ENCODE measurements at places on chromosomes 2 and 18.

- DNase-seq, result no peak
These were observed 237.3 kb upstream of the THUMPD2 start for GRCh38 chr2:40016151-40016885.

DNA sequence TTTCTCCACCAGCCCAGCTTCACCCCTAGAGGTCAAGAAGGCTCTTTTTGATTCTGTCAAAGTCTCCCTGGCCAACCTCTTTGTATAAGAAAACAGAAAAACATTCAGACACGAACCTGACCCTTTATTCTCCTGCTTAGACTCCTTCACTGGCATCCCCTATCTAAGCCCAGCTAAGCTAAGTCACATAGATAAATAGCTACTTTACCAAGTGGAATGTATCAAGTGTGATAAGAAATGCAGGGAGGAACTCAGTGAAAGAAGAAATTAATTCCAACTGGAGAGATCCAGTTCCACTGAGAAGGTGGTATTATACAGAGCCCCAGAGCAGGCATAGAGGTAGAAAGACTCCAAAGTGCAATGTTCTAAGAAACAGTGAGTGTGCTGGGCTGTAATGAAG lies 489.5 kb downstream of the TNS1 start:
- DNase-seq, result no peak

- DNase-seq, result no peak
These were observed 800.9 kb downstream of the BCL11A start for GRCh38 chr2:59752512-59752911.

GRCh38 chr18:76547296-76547695 lies 52.3 kb upstream of the ZNF516 start:
- no peak for DNase-seq

DNA sequence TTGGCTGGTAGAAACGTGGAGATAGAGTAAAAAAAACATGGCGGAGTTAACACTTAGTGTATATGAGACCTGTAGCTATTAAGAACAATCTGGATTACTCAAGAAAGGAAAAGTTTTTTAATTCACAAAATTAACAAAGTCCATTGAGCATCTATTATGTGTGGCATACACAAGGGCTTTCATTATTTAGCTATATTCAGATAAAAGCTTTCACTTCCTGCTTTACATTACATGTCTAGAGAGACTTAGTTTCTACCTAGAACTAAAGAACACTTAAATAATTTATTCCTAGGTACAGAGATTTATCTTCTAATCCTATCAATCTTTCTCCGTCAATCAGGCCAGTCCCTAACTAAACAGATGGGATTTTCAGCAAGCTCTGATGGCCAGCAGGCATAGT lies 196.0 kb upstream of the SLC39A10 start:
- DNase-seq, result no peak

DNA sequence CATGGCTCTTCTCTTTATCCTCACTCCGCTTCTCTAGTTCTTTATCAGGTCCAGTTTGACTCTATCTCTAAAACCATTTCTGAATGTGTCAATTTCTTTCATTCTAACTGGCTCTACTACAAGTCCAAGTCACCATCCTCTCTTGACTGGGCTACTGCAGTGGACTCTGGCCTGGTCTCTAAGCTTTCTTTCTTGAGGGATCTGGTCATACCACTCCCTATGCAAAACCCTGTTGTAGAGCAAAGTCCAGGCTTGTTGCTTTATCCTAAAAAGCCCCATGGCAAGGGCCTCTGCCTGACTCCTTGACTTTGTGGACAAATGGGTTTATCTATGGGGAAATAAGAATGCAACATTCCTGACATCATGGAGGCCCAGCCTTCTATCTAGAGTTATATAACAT lies 87.1 kb downstream of the BCL2L11 start:
- DNase-seq, result no peak

- no peak for DNase-seq
These were observed 266.7 kb downstream of the AFF3 start for GRCh38 chr2:99875627-99876201.

- DNase-seq, result no peak
These were observed 46.0 kb upstream of the MBP start for GRCh38 chr18:77178559-77178958.

DNA sequence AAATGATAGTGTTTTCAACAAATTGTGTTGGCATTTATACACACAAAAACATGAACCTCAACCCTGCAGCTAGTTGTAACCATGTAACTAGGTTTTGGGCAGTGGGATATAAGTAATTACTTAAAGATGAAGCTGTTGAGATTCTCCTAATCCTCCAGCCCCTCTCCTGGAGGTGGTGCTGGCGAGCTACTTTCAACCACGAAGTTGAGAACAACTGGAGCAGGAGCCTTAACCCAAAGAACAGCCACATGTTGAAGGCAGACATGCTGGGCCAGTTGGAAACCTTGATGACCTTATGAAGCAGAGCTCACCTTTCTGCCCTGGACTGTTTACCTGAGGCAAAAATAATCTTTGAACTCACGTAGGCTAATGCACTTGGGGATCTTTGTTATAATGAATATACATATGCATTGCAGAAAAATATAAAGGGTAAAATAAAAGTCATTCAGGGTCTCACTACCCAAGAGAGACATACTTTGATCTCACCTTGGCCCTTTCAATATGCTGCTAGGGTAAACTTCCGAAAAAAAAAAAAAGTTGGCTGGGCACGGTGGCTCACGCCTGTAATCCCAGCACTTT lies 89.6 kb upstream of the NPAS2 start:
- DNase-seq, result peak; percentile 7

GRCh38 chr2:206392118-206392517 lies 51.2 kb upstream of the ADAM23 start:
- peak; percentile 21 for DNase-seq

- no peak for DNase-seq
These were observed 2.6 kb downstream of the SEC11C start for GRCh38 chr18:59142274-59142673.

GRCh38 chr2:213149949-213150314 lies 1.5 kb downstream of the IKZF2 start:
- no peak for DNase-seq

- no peak for DNase-seq
These were observed 605 bp downstream of the ZNF2 start for GRCh38 chr2:95166065-95166763.

GRCh38 chr18:57008001-57008686 lies 138.7 kb upstream of the BOD1L2 start:
- DNase-seq, result no peak

- peak; percentile 45 for DNase-seq
These were observed 21.7 kb downstream of the LBH start for GRCh38 chr2:30252723-30253701.

DNA sequence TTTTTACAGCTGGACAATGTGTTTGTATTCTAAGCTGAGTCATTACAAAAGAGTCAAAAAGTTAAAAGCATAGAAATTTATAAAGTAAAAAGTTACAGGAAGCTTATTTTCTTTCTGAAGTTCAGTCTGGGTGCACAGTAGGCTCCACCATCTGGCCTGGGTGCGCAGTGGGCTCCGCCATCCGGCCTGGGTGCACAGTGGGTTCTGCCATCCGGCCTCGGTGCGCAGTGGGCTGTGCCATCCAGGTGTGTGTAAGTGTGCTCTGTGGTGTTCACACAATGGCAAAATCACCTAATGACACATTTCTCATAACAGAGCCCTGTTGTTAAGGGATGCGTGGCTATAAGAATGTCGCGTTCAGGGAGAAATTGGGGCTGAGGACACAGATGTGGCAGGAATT lies 195.5 kb downstream of the ANKRD30B start:
- DNase-seq, result no peak

- DNase-seq, result no peak
These were observed 17.4 kb downstream of the NDC80 start for GRCh38 chr18:2588666-2589344.

DNA sequence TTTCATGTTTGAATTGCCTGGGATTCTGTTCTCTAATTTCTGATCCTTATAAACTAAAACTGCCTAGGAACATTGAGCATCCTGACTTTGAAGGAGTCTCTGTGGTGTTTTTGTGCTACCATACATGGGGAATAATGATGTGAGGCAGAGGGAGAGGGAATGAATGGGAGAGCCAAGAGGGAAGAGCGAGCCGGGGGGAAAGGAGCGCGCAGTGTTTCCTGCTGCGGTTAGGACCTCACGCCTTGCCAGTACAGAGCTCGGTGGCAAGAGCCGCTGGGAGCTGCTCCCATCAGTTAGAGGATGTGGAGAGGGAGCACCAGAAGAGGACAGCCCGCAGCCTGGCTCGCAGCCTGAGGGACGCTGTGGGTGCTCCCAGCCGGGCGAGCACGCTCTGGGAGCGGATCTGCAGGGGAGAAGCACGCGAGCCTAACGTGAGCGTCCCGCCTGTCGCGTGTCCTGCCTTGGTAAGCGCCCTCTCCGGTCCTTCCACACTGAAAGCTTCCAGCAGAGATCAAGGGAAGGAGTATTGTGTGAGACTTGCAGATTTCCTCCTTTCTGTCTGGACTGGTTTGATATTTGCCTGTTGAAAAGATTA lies 114.7 kb downstream of the FAM210A start:
- DNase-seq, result peak; percentile 59

- no peak for DNase-seq
These were observed 662.9 kb downstream of the IRS1 start for GRCh38 chr2:226136739-226137138.

DNA sequence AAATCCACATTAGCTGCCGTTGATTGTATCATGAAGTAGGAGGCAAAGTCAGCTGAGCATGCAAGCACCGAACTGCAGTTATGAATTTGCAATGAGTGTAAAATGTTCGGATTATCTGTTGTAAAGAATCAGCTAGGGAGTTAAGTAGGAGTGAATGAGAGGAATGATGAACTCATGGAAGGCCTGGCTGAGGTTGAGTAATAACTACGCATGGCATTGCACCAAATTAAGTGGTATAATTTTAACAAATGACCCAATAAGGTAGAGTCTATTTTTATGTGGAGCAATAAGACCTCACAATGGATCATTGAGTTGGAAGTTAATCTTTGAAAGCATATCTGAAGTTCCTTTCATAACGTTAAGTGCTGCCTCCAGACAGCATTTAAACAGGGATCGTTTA lies 288.2 kb upstream of the CHST9 start:
- DNase-seq, result no peak

DNA sequence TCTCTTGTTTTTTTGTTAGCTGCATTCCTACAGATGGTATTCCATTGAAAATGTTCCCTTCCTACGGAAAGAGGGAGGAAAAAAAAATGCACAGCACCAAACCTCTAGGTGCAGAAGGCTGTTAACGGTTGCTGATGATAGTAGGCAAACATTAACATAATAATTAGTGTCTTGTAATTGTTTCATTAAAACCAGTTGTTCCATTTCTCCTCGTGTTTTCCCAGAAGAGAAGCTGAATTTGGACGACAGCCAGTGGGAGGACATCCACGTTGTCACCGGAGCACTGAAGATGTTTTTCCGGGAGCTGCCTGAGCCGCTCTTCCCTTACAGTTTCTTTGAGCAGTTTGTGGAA lies 494.7 kb downstream of the ARHGAP15 start:
- no peak for DNase-seq

DNA sequence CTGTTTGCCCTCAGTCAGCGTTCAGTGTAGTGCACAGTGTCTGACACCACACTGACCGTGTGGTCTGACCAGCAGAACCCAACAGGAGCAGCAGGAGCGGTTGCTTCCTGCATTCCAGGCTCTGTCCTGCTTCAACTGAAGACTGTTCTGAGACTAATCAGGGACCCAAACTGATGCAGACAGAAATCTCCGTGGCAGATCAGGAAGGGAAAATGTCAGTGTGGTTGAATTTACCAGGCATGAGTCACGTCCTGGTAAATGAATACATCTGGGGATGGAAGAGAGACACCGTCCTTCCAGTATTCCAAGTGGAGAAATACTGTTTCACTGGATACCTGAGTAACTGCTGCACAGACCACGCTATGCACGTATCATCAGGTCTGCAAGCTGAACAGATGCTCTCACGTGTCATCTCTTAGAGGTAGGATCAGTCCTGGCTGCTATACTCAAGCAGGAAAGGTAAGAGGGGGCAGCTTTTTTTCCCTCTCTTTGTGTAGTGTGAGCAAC lies 223.6 kb upstream of the EPAS1 start:
- DNase-seq, result no peak

GRCh38 chr2:173196638-173197037 lies 121.0 kb downstream of the MAP3K20 start:
- no peak for DNase-seq

- no peak for DNase-seq
These were observed 4.0 kb downstream of the CAD start for GRCh38 chr2:27221166-27221565.

- no peak for DNase-seq
These were observed 16.7 kb upstream of the RAPH1 start for GRCh38 chr2:203551778-203552177.

DNA sequence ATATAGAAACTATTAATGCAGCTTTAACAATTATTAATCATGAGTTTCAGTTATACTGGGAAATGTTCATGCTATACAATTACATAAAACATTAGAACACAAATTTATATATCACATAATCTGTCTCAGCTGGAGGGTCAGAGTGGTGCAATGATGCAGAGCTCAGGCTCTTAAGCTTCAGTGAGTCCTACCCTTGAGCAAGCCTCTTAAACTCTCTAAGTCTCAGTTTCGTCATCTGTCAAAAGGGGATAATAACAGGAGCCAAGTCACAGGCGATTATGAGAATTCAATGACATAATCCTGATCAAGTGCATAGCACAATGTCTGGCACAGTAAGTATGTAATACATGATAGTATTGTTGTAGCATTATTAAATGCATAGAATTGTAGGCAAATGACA lies 46.0 kb downstream of the LAMA1 start:
- DNase-seq, result no peak

DNA sequence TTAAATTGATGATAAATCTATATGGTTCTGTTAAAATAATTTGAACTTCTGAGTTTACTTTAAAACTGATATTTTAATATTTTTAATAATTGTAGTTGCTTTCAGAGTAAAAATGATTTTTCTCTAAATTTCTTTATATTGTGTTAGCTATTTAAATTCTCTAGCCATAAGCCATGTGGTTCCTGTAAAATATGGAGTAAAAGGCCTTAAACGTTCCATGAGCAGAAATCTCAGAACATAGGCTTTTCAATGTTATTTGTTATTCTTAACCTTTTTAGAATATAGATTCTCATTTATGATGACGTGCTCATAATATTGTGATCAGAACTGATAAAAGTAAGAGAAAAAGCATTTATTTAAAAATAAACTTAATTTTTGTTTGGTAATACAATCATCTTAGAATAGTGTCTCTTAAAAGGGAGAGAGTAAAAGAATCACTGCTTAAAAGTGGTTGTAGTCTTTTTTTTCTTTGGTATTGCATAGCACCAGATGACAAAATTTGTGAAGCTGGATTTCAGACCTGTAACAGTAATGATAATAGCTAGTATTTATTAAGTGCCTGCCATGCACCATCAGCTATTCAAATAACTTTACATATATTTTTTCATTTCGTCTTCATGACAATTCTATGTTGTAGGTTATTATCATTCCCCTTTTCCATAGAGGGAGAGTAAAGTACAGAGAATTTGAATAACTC lies 2.7 kb downstream of the BMPR2 start:
- DNase-seq, result peak; percentile 27

GRCh38 chr2:136059036-136059472 lies 58.9 kb downstream of the CXCR4 start:
- DNase-seq, result peak; percentile 2

- DNase-seq, result no peak
These were observed 101.6 kb downstream of the LBH start for GRCh38 chr2:30332791-30333453.
